ENCODE measurements at places on chromosomes 11 and 22.

- no peak for DNase-seq
Measured at GRCh38 chr11:26700574-26701235, 21.2 kb downstream of the SLC5A12 start.

DNA sequence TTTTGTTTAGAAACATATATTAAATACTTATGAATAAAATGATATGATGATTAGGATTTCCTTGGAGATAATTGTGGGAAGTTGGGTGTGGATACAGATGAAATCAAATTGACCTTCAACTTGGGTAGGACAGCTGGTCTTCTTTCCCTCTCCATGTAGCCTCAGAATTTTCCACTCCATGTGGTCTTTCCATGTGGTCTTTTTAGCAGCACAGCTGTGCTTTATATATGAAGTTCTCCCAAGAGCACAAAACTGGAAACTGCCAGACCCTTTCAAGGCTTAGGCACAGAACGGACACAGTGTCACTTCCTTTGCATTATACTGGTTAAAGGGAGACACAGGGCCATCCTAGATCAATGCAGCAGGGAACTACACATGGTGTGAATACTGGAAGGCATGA, 28.6 kb downstream of the FAM76B start:
- DNase-seq, result no peak

- no peak for DNase-seq
Measured at GRCh38 chr11:120538707-120539106, 27.2 kb downstream of the GRIK4 start.

- DNase-seq, result no peak
Measured at GRCh38 chr22:30685178-30685577, 9.5 kb upstream of the OSBP2 start.

DNA sequence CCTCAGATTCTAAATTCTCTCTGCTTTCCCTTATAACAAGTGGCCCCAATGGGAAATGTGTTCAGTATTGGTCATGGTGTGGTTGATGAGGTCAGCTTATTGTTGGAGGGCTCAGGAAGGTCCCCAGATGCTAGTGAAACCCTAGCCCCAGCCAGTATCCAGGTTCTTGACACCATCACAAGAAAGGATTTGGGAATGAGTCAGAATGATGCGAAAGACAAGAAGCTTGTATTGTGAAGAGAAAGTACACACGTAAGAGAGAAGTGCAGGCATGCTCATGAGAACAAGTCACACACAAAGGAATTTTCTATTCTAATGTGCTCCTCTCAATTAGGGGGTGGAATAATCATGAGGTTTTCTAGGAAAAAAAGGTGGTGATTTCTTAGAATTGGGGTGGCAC, 34.9 kb upstream of the TRPC6 start:
- no peak for DNase-seq

DNA sequence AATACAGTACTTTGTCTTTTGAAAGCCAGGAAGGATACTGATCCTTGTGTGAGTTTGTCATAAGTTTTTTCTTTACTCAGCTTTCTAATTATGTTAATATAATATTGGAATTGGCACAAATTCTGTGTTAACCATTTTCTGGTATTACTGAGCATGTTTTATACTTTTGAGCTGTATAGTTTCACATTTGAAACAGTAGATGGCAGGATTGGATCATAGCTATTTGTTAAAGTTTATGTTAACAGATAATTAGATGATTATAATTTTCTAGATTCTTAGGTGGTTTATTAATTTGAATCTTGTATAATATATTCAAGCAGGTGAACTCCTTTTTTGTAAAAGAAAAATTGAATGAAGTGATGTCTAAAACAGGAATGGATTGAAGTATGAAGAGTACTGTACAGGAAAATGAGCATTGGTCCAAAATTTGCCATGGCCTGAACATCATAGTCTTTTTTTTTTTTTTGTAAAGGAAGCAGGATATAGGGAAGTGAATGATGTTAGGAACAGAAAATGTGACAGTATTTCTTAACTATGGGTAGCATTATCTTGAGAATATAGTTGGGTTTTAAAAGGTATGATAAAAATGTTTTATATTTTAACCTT, 102.0 kb downstream of the CYP2R1 start:
- DNase-seq, result no peak

- no peak for DNase-seq
Measured at GRCh38 chr11:47305734-47306483, 36.0 kb downstream of the MADD start.

- no peak for DNase-seq
Measured at GRCh38 chr11:132450631-132451030, 1080.2 kb downstream of the NTM start.

- no peak for DNase-seq
Measured at GRCh38 chr22:24873226-24873625, 67.2 kb downstream of the SGSM1 start.

DNA sequence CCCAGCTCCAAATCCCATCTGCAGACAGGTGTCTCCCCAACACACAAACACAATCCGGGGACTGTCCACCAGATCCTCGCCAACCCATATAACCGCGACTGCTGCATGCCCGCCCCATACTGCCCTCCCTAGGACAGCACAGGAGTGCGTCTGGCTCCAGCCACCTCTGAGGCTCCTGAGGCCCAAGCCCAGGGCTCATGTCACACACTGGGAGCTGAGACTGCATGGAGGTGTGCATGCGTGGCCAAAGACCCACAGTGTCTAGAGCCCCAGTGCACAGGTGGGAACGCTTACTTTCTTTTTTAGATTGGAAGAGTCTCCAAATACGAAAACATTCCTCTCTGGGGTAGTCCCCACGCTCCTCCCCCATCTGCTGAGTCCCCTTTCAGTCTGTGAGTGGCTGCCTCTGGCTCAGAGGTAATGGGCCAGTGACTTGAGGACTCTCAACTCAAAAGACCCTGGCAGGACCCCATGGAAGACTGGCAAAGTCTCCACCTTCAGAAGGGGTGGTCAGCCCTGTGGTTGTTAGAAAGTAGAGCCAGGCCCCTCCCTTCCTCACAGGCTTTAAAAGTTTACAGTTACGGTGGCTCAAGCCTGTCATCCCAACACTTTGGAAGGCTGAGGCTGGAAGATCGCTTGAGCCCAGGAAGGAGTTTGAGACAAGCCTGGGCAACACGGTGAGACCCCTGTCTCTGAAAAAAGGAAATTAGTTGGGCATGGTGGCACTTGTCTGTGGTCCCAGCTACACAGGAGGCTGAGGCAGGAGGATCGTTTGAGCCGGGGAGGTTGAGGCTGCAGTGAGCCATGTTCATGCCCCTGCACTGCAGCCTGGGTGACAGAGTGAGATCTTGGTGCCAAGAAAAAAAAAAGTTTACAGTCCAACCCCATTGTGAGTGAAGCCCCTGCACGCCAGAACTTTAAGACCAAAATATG, 2.3 kb downstream of the CBX7 start:
- DNase-seq, result no peak

DNA sequence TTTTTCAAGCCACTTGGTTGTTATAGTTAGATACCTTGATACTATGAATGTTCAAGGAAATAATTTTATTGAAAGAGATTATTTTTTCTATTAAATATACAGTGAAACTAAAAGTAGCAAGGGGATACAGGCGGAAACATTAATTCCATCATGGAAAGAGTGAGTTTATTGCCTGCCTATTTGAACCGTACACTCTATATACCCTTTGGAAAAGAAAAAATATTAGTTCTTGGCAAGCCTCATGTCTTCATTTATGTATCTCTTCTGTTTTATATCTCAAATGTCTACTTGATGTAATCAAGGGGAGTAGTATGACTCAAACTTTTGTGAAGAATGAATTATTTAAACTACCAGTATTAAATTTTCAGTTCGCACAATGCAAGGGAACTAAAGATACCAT, 54.0 kb downstream of the GAS2 start:
- no peak for DNase-seq

DNA sequence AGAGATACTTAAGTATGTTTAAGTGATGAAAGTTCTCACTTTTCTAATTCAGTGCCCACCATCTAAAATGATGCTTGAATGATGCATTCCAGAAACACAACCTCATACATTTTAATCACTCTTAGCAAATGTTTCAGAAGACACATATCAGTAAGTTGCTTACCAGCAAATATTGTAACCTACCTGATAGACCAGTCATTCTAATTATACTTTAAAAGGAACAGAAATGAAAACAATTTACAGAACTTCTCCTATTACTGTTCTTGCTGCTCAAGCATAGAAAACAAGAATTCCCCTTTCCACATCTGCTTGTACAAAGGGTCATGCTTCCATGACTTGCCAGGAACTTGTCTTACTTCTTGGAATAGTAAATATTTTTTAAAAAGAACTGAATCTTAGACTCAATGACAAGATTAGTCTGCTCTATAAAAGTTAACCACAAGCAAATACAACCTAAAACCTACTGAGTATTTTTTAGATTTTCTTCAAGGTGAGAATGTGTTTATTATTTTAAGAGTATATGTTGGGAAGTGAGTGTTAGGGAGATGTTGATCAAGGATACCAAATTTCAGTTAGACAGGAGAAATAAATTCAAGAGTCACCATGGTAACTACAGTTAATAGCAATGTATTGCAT, 82.0 kb upstream of the SC5D start:
- no peak for DNase-seq

All from stimulated activated CD4-positive, alpha-beta T cell treated with anti-CD3 and anti-CD28 coated beads, TNF-alpha, amount 100 ng/mL, for 48 hours (primary cell).